ENCODE measurements at places on chromosomes 13 and 19.

GRCh38 chr13:51912091-51912490 is 50.3 kb downstream of the CCDC70 start:
- H3K27ac ChIP-seq: no peak overlapping the region
- H3K36me3 ChIP-seq: no peaks in the 10 kb centered on the region
- no peaks in the 10 kb centered on the region for H3K4me1 ChIP-seq
- no peak overlapping the region for H3K4me3 ChIP-seq
- no peak for DNase-seq

- H3K4me3 ChIP-seq: no peak overlapping the region
- no peaks in the 10 kb centered on the region for H3K27me3 ChIP-seq
- no peaks in the 10 kb centered on the region for H3K4me1 ChIP-seq
- H3K27ac ChIP-seq: no peak overlapping the region
These were observed 16.5 kb upstream of the TNFAIP8L1 start for GRCh38 chr19:4622695-4623421.

- no peaks in the 10 kb centered on the region for H3K27me3 ChIP-seq
- no peak overlapping the region for H3K27ac ChIP-seq
- no peaks in the 10 kb centered on the region for H3K36me3 ChIP-seq
- H3K4me3 ChIP-seq: no peak overlapping the region
These were observed 2.0 kb downstream of the TDRD3 start for GRCh38 chr13:60398907-60399589.

- DNase-seq: no peak
- H3K27ac ChIP-seq: no peak overlapping the region
- peaks cover 8% of the 10 kb centered on the region for H3K36me3 ChIP-seq
- H3K4me1 ChIP-seq: peaks cover 2% of the 10 kb centered on the region
- no peaks in the 10 kb centered on the region for H3K27me3 ChIP-seq
These were observed 5.6 kb upstream of the NEK3 start for GRCh38 chr13:52164989-52165388.

DNA sequence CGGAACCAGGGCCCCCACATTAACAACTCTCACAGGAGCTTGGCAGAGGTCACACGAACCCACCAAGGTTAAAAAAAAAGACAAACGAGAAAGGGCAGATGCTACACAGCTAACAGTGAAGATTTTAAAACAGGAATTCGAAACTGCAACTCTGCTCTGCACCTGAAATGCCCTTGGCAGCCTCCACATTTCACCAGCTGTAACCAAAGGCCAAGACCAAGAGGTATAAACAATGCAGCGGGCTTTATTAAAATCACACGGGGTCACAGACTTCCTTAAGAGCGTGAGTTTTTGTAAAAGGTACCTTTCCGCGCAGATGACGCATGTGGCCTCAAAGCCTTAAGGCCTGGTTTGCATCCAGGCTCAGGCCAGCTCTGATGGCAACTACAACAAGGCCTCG is 88.2 kb downstream of the STK24 start:
- peaks cover 44% of the 10 kb centered on the region for H3K4me1 ChIP-seq
- H3K36me3 ChIP-seq: peaks cover 3% of the 10 kb centered on the region
- H3K27ac ChIP-seq: peak overlapping the region; percentile 8
- DNase-seq: no peak

GRCh38 chr13:107650081-107650701 is 565.1 kb downstream of the LIG4 start:
- no peaks in the 10 kb centered on the region for H3K27me3 ChIP-seq
- no peak for DNase-seq
- no peaks in the 10 kb centered on the region for H3K36me3 ChIP-seq
- no peaks in the 10 kb centered on the region for H3K4me1 ChIP-seq
- H3K27ac ChIP-seq: no peak overlapping the region

GRCh38 chr13:38386421-38386820 is 36.8 kb downstream of the UFM1 start:
- H3K4me1 ChIP-seq: no peaks in the 10 kb centered on the region
- H3K27me3 ChIP-seq: no peaks in the 10 kb centered on the region
- DNase-seq: no peak
- H3K36me3 ChIP-seq: no peaks in the 10 kb centered on the region
- H3K27ac ChIP-seq: no peak overlapping the region

GRCh38 chr19:27974082-27974513 is 1238.9 kb downstream of the UQCRFS1 start:
- H3K4me3 ChIP-seq: no peak overlapping the region
- no peaks in the 10 kb centered on the region for H3K36me3 ChIP-seq
- H3K4me1 ChIP-seq: no peaks in the 10 kb centered on the region

GRCh38 chr13:113742445-113743120 is 16.4 kb upstream of the TMEM255B start:
- peaks cover 19% of the 10 kb centered on the region for H3K27me3 ChIP-seq
- H3K27ac ChIP-seq: no peak overlapping the region
- H3K4me3 ChIP-seq: no peak overlapping the region
- H3K36me3 ChIP-seq: no peaks in the 10 kb centered on the region

- H3K4me3 ChIP-seq: no peak overlapping the region
- peaks cover 7% of the 10 kb centered on the region for H3K4me1 ChIP-seq
- no peaks in the 10 kb centered on the region for H3K36me3 ChIP-seq
- H3K27me3 ChIP-seq: no peaks in the 10 kb centered on the region
These were observed 4.6 kb upstream of the SLAIN1 start for GRCh38 chr13:77692746-77693448.

DNA sequence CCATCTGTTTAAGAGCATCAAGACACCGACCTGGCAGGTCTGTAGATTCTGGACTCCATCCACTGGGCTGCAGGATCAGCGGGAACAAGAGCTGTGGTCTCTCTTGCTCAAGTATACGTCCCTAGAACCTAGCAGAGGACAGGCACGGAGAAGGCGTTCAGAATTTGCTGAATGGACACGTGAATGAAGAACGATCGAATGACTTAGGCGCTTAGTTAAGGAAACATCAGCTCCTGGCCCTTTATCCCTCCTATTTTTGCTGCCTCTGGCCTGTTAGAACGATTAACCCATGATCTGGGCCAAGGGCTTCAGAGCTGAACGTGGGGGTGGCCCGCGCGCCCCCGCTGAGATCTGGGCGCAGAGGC is 953 bp downstream of the DZIP1 start:
- peaks cover 19% of the 10 kb centered on the region for H3K27me3 ChIP-seq
- peaks cover 10% of the 10 kb centered on the region for H3K4me1 ChIP-seq
- H3K27ac ChIP-seq: no peak overlapping the region
- DNase-seq: no peak
- H3K4me3 ChIP-seq: no peak overlapping the region

All from effector memory CD4-positive, alpha-beta T cell (primary cell).